ENCODE measurements at places on chromosomes 1 and 21.

GRCh38 chr1:196690582-196690981 lies 38.7 kb downstream of the CFH start:
- no peak for DNase-seq

DNA sequence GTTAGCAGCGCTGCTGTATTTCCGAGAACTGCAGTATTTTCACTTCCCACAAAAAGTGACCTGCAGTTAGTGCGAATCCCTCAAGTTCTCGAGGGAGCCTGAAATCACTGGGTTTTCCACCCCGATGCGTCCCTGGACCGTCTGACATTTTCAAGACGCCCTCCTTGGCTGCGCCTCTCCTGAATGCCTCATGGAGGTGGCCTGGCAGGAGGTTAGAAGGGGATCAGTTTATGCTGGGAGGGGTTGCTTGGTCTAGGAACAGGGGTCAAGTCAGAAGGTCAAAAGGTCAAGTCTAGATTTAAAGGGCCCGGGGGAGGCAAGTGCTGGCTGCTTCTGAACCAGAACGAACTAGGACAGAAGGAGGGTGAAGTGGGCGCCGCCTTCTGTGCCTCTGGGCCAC lies 176.8 kb downstream of the PRDM16 start:
- DNase-seq: no peak

GRCh38 chr1:98437540-98437939 lies 224.0 kb upstream of the SNX7 start:
- DNase-seq: no peak

GRCh38 chr1:210237479-210237878 lies 4.9 kb downstream of the SERTAD4 start:
- no peak for DNase-seq

- DNase-seq: no peak
Observed at GRCh38 chr1:33169290-33170055, 12.4 kb downstream of the TRIM62 start.
